Activated naive CD4-positive, alpha-beta T cell treated with anti-CD3 and anti-CD28 coated beads, Interleukin-2, amount 10 ng/mL, durations not matched to agents 7 days and 5 days (primary cell): ENCODE measurements at places on chromosomes 5 and 9.
A peak's percentile ranks its signal among the peaks of the same experiment; 100 is the strongest.

- DNase-seq = no peak
These were observed 195.3 kb upstream of the MVB12B start for GRCh38 chr9:126131066-126132010.

DNA sequence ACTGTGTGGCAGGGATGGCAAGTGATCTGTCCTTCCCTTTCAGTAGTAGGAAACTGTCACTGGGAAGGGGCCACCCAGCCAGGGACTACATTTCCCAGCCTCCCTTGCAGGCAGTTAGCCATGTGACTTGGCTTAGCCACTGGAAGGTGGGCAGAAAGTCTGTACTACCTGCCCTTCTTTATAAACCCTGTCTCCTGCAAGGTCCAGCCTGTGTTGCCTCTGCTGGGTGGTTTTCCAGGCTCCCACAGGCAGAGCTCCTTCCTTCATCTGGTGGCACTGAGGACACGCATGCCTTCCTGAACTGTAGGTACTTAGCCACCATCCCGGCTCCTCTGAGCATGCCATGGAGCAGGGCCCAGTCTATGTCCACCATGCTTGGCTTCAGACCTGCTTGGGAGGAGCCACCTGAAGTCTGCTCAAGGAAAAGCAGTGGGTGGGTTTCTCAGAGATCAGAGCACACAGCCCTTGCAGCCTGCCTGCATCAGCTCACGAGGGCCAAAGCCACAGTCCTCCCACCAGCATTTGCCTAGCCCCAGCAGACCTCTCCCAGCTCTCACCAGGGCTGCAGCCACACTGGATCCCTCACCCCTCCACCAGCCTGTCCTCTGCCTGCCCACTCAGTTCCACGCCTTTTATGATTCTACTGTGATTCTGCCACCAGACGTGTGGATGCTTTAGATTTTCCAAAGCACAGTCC is 16.7 kb upstream of the SLC25A51 start:
- peak; percentile 48 for DNase-seq

GRCh38 chr9:79176014-79176697 is 395.6 kb upstream of the TLE4 start:
- DNase-seq = no peak

GRCh38 chr9:107285286-107285685 is 2.2 kb downstream of the RAD23B start:
- no peak for DNase-seq

DNA sequence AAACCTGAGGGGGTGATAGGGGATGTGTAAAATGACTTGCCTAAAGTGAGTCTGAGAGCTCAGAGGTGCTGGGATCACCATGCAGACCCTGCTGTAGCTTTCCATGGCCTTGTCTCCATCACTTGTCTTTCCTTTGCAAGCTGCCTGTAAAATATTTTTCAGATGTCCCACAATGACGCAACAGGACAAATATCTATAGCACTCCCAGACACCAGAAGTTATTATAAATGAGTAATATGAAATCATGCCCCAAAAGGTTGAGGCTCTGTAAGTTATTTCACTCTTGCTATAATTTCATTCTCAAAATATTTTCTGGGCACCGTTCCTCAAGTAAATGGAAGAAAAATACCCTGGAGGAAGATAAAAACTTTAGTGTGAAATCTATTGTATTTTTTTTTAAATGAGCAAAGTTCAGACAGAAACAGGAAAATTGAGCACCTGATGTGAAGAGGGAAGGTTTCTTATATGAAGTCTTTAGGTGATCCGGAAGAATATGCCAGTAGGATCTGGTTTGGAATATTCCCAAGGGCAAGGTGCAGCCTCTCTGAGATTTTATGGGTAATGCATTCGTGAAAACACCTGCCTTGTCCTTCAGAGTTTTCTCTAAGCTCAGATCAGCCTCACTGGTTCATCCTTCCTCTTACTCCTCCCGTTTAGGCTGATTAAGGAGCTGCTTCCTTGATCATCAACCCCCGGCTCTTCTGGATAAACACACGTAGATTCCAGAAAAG is 138.3 kb upstream of the DMAC1 start:
- no peak for DNase-seq

DNA sequence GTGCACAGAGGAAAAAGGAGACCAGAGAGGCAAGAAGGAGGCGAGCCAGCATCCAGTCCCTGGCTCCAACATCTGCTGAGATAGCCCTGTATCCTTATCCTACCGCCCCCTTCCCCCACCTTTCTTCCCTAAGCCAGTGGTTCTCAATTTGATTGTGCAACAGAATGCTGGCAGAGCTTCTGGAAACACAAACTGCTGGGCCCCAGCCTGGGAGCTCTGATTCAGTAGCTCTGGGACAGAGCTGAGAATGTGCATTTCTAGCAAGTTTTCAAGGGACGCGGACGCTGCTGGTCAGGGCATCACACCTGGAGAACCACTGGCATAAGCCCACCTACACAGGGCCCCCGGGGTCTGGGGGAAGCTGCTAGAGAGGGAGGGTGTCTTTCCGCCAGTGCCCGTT is 21.1 kb downstream of the AK8 start:
- no peak for DNase-seq

- no peak for DNase-seq
These were observed 318.3 kb upstream of the PTGER4 start for GRCh38 chr5:40361378-40361777.

DNA sequence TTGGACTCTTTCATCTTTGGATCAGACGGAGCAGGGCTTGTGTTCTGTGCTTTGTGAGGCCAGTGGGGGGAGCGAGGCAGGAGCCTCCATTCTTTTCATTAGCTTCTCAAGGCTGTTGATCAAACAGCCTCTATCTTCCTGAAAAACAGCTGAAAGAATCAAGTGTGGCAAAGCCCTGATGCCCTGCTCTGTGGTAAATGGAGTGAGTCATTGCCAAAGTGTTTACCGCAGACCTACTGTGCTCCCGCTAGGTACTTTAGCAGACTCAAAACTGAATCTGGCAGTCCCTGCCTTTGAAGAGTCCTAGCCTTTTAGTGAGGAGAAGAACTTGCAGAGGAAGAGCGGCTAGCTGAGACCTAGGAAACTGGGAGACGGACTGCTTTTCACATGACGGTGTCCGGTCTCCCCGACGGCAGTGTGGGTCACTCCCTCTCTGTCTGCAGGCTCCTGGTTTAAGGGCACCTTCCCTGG is 3.3 kb downstream of the ANKRD33B start:
- no peak for DNase-seq

DNA sequence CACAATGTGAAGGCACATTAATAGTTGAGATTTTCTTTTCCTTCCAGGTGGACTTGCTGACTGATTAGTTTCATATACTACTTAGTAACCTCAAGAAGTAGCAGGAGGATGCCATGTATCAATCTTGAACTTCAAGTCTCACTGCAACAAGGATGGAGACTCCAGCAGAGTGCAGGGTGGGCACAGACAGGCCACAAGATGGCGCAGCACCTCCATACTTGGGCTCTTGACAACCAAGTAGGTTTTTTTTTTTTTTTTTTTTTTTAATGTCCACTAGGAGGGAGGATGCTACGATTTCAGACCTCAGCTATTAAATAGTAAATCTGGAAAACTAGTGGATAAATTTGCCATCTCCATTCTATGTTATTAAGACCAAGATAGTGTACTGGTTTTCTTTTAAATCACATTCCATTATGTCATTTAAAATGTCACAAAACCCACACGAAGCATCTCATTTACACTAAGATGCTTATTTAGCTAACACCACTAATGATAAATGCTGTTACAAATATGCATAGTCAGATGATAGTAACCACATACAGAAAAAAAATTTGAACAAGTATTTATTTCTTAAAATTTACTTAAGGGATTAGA is 58.6 kb downstream of the IL6ST start:
- DNase-seq = peak; percentile 85

DNA sequence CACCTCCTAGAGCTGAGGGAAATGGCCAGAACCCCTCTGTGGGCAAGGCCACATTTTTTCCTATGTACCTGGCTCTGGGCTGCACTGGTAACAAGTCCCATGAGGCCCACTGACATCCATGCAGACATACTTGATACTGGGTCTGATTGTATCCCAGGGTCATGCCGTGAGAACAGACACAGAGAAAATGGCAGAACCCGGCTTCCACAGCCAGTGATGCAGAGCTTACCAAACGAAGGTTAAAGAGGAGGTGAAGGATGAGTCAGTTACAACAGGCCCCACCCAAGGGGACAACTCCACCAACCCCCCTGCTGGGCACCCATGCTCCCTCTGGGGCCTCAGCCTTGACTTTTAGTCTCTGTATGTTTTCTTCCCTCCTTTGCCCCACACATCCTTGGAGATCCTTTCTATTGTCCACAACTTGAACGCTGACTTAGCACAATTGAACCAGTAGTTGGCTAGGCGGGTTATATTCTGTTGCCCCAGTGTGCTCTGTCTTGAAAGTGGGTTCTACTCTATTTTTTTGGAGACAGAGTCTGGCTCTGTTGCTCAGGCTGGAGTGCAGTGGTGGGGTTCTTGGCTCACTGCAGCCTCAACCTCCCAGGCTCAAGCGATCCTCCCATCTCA is 93.5 kb downstream of the DAP start:
- no peak for DNase-seq

GRCh38 chr9:76552751-76553455 is 93.9 kb downstream of the GCNT1 start:
- DNase-seq = no peak

GRCh38 chr5:87886164-87886563 is 382.5 kb downstream of the TMEM161B start:
- DNase-seq = no peak

GRCh38 chr9:2838371-2839000 is 5.4 kb downstream of the PUM3 start:
- no peak for DNase-seq

GRCh38 chr5:181043285-181044092 is 3.4 kb downstream of the BTNL9 start:
- no peak for DNase-seq

DNA sequence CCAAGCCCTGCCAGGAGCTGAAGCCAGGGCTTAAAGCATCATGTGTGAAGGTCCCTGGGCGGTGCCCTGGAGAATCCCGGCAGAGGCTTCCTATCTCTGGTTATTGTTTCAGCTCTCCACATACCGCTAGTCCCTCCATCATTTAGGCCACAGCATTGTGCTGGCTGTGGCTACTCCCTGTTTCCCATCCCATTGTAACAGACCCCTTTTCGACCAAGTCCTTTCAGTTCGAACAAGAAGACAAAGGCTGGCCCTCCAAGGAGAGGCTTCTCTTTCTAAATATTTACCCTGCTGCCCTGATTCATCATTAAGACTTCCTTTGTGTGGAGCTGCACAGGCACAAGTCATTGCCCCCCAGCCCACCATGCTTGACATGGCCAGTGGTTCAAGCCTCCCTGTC is 41.6 kb downstream of the NEUROG1 start:
- no peak for DNase-seq

DNA sequence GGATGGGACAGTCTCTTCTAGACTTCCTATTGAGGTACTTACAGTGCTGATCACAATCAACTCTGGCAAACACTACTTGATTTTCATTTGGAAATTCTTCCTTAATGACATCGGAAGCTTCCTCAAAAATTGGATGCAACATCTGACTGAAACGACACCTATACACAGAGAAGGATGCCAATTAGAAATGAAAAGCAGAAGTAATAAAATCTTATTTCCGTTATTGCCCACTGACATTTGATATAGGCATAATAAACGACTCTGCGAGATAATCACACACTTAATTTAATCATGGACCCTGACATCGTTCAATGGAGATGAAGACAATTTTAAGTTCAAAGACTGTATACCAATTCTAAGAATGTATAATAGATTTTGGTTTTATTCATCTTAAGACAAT is 46.4 kb downstream of the ERP44 start:
- no peak for DNase-seq

GRCh38 chr5:159581502-159582249 is 251.4 kb upstream of the IL12B start:
- DNase-seq = no peak

DNA sequence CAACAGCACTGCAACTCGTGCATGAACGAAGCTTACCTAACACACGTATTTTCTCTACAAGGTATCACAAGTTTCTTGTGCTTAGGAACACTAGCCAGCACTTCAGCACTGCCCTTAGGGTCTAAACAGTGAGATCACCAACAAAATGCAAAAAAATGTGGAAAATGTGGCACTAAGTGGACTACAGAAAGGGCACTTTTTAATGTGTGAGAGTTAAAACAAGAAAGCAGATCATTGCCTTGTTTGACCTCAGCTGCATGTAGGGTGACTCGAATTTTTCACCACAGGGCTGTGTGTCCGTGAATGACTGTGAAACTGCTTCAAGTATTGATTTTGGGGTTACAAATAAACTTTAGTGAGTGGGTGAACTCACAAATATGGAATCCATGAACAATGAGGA is 90.5 kb downstream of the MARCHF3 start:
- DNase-seq = no peak

GRCh38 chr9:125183054-125183453 is 6.5 kb downstream of the PPP6C start:
- DNase-seq = no peak

DNA sequence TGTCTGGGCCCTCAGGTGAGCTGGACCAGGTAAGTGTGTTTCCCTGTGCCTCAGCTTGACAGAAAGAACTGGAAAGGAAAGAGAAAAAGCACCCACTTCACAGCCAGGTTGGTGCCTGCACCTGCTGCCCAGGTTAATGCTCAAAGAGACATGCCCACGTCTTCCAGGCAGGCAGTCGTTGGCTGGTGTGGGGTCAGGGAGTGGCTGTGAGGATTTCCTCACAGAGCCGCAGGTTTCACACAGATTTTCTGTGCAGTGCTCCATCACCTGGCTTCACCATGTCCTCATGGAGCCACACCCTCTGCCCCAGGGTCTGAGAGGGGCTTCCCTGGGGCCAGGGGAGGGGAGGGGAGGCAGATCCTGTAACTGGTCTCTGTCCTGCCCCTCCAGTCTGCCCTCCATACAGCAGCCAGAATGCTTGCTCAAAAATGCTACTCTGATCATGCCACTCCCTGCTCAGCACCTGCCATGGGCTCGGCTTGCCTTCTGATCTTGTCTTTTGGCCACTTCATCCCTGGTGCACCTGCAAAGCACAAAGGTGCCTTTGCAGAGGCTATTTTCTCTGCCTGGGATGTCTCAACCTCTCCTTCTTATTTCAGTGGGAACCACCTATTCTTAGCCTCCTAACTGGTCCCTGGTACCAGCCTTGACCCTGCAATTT is 82.5 kb upstream of the UBTD2 start:
- DNase-seq = no peak

- DNase-seq = no peak
These were observed 574.3 kb downstream of the PDE4D start for GRCh38 chr5:59319250-59319649.

GRCh38 chr9:84921175-84921574 is 251.6 kb downstream of the NTRK2 start:
- no peak for DNase-seq

GRCh38 chr5:94545870-94546625 is 72.4 kb downstream of the KIAA0825 start:
- DNase-seq = no peak
